ENCODE measurements at places on chromosomes 5 and 9. TPM values are rescaled to one million over a fixed set of nuclear protein-coding genes. Genes with fewer than 3 reads are reported as not detected.

The ARID3C gene
- not detected for total RNA-seq

The OR1J4 gene
- total RNA-seq, result not detected

The BTNL3 gene
- not detected for total RNA-seq

The GLRA1 gene
- total RNA-seq, result not detected

The MIGA2 gene
- 9.7 TPM for total RNA-seq

The SYNPO gene
- total RNA-seq, result 3.0 TPM

The ADAMTS6 gene
- total RNA-seq, result 173 TPM

The F2RL2 gene
- 21.7 TPM for total RNA-seq

The THBS4 gene
- 0.83 TPM for total RNA-seq

DNA sequence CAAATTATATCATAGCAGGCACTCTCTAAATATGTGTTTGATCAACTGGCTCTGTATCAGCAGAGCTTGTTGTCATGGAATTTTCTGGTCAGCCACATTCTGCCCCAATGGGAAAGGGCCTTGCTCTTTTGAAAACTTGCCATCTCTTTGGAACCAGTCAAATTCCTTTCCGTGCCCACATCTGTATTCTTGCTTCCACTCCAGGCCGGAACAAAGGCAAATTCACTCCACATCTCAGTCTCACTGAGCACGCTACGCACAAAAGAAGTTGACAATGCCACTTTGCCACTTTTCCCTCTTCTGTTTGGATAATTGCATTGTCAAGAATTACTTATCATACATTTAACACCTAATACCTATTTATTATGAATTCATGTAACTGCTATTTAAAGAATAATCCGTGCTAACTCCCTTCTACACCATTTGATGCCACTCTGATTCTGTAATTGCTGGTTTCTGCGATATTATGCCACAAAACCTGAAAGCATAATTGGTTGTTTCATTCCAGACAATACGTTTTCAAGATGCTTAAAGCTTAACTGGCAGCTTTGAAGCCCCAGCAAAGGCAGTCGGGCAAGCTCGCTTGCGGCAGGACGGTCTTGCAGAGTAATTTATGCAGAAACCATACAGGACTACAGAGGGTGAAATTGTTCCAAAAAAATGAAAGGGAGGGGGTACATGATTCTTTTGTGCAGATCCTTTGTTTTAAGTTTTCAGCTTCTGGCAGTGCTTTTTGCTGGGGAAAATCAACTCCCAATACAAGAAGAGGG lies 277.7 kb downstream of the MSX2 start:
- no peak for DNase-seq

DNA sequence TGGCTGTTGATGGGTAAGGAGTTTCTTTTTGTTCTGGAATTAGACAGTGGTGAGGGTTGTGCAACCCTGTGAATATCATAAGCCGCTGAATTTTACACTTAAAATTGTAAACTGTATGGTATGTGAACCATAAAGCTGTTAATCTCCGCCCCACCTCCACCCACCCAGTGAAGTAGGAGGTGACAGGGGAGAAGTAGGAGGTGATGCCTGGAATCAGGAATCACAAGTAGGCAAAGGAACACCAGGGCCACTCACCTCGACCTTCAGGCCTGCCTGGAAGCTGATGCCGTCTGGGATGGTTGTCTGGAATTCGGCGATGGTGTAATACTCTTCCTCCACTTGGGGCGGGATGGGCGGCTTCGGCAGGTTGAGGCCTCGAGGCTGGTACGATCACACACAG lies 62.3 kb upstream of the UBTD2 start:
- DNase-seq, result no peak

- DNase-seq, result peak; percentile 24
Observed at GRCh38 chr5:172150514-172151425, 37.3 kb downstream of the STK10 start.

- DNase-seq, result no peak
Observed at GRCh38 chr5:177303925-177304391, 359 bp downstream of the PRELID1 start.

DNA sequence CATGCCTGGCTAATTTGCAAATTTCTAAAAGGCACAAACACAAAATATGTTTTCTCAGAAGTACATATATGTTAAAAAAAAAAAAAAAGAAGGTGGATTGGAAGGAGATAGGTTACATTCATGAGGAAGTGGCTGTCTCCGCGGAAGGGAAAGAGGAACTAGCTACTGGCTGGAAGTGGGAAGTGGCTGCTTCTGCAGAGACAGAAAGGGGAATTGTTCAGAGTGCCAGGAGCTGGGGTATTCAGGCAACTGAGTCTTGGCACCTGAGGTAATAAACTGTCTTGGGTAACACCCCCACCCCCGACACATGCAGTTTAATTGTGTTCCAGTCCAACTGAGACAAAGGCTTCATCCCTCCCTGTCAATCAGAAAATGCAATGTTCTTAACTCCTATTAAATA lies 45.6 kb downstream of the S1PR3 start:
- no peak for DNase-seq

DNA sequence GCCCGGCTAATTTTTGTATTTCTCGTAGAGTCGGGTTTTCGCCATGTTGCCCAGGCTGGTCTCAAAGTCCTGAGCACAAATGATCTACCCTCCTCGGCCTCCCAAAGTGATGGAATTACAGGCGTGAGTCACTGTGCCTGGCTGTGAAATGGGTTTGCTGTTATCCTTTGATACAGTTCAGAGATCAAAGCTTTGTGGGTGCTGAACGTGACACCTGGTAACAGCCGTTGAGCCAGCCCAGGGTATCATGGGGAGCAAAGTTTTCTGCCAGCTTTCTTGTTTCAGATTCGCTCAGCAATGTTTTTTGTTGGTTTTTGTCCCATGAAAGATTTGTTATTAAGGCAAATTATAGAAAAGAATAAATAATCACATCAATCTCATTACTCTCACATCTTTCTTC lies 68.9 kb upstream of the LPAR1 start:
- DNase-seq, result no peak

DNA sequence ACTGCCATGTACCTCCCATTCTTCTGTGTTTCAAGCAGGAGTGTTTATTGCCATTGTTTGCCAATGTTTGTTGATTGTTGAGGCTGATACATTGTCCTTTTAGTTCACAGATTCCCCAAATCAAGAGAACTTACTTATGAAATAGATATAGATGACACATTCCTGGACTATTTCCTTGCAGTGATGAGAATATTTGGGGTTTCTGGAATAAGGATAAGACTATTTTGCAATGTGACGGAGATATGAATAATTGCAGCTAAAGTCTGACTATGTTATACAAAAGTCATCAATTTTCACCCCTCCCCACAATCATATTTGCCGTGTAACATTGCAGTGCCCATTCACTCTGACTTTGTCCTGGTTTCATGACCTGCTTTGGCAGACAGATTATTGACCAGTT lies 460.8 kb downstream of the CDH10 start:
- no peak for DNase-seq

- no peak for DNase-seq
Observed at GRCh38 chr9:114004221-114004716, 73.8 kb downstream of the AMBP start.

- no peak for DNase-seq
Observed at GRCh38 chr9:127158786-127159324, 36.4 kb upstream of the ANGPTL2 start.

DNA sequence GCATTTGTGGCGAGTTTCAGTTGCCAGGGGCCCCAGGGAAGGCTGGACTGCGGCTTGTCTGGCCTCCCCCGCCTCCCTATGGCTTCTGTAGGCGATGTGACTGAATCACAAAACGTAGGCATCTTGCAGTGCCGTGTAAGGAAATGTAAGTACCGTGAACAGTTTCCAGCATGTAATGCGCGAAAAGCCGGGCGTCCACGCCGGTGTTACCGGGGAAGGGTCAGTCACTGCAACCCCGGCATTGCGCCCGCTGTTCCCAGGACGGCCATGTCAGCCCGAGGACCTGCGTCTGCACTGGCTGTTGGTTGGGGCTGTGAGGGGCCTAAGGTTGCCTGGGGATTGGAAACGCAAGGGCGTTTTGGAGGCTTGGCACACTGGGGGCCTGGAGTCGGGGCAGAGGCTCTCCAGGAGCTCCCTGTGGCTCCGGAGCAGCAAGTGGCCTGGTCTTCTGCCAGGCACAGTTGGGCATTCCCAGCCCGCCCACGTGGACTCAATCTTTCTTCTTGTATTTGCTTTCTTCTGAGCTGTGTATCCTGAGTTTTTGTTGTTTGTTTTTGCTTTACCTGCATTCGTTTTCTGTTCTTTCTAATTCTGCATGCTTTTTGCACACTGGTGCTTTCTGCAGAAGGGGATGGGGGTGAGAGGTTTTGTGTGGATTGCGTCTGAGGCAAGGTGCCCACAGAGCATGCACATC lies 36.9 kb upstream of the PLEKHG4B start:
- no peak for DNase-seq

GRCh38 chr5:38443390-38443789 lies 113.1 kb downstream of the LIFR start:
- no peak for DNase-seq

DNA sequence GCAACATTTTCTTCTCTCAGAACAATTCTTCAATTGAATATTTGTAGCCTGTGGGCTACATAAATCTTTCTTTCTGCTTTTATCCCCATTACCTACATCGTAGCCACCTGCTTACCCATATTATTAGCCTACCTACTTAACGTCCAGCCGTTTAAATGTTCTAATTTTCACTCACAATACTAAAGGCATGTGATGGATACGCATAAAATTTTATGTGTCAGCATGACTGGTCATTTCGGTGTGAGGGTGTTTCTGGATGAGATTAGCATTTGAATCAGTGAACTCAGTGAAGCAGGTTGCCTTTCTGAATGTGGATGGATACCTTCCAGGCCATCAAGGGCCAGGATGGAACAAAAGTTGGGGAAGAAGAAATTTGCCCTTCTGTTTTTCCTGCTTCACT lies 1722.5 kb upstream of the ACO1 start:
- no peak for DNase-seq

DNA sequence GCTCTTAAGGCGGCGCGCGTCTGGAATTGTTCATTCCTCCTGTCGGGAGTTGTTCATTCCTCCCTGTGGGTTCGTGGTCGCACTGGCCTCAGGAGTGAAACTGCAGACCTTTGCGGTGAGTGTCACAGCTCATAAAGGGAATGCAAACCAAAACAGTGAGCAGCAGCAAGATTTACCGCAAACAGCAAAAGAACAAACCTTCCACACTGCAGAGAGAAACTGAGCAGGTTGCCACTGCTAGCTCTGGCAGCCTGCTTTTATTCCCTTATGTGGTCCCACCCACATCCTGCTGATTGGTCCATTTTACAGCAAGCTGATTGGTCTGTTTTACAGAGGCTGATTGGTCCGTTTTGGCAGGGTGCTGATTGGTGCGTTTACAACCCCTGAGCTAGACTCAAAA lies 1365.3 kb upstream of the WWC1 start:
- DNase-seq, result no peak

- DNase-seq, result no peak
Observed at GRCh38 chr5:6251565-6252102, 126.7 kb downstream of the MED10 start.

DNA sequence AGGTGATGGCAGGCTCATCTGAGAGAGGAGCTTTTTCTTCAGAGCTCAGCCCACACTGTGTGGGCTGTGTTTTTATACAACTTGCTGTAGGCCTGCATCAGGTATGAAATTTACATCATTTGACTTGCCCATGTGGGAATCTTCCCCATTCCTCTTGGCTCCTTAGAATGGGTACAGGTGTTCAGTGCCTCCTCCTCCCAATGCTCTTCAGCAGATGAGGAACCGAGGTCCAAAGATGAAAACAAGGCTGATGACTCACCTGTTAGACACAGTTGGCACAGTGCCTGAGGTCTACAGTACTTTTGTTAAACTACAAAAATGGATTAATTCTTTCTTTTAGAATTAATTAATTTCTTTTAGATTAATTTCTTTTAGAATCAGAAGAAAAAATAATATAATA lies 20.8 kb downstream of the PAPPA start:
- DNase-seq, result peak; percentile 70

DNA sequence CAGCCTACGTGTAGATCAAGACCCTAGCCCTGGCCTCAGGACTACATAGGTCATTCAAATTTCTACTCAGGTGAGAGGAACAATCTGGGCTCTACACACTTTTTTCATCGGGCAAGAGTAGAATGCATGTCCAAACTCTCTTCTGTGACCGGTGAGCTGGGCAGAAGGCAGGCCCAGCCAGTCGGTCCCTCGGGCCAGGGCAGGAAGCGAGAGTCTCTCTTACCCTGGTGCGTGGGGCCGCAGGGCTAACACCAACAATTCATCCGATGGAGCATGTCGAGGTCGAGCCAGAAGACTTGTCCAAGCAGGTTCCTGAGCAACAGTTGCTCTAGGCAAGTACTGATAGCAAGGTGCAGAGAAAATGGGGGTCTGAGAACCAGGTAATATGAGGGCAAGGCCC lies 88.5 kb downstream of the KLHL3 start:
- DNase-seq, result no peak

DNA sequence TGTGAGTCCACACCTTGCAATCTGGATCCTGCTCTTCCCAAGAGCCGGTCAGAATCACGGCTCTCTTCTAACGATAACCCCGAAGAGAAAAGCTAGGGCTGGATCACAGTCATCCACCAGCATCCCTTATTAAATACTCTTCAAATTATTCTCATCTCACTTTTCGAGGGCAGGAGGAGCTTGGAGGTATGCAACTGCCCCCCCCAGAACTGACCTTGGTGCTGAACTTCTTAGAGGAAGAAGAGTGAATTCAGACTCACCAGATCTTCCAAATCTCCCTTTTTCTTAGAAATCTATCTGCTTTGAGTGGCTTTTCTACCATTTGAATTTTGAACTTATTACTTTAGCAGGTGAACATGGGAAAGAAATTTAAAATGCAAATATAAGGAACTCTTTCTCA lies 75.7 kb downstream of the MED10 start:
- no peak for DNase-seq

DNA sequence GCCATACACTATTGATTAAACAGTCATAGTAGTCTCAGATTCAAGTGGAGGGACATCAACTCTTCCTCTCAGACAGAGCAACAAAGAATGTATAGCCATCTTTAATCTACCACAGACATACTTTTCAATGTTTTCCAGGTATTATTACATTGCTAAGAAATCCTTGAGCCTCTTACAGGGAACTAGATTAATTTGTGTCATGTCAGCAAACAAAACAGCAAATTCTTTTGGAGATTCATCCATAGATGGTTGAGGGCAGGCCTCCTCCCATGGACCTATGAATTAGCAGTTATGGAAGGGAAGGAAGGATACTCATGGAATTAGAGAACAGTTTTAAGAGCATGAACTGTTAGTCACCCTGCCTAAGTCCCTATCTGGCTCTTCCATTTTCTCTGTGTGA lies 47.8 kb upstream of the ARRDC3 start:
- DNase-seq, result no peak

GRCh38 chr9:28774433-28775235 lies 1201.4 kb upstream of the C9orf72 start:
- DNase-seq, result peak; percentile 0

GRCh38 chr9:91560301-91560700 lies 136.7 kb upstream of the NFIL3 start:
- DNase-seq, result peak; percentile 41
